ENCODE measurements at places on chromosomes 5 and 9.

GRCh38 chr5:159331093-159331973 lies 1.0 kb upstream of the IL12B start:
- peak; percentile 39 for DNase-seq

GRCh38 chr9:16530669-16531642 lies 339.5 kb downstream of the BNC2 start:
- no peak for DNase-seq

- DNase-seq: peak; percentile 41
These were observed 3.5 kb upstream of the WDR38 start for GRCh38 chr9:124849801-124850200.

DNA sequence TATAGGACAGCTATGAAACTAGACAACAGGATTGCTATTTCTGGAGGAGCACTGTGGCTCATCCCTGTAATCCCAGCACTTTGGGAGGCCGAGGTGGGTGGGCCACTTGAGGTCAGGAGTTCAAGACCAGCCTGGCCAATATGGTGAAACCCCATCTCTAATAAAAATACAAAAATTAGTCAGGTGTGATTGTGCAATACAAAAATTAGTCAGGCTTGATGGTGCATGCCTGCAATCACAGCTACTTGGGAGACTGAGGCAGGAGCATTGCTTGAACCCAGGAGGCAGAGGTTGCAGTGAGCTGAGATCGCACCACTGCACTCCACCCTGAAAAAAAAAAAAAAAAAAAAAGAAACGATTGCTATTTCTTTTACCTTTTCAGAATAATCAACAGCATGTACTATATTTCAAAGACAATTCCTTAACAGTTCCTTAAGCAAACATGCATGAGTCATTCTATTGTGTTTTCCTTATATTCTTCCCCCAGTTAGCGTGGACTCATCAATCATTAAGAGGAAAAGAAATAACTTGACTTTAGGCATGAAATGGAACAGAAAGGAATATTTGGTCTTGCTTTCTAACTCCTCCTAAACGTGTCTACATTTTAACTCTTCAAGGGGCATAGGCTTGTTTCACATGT lies 162.6 kb downstream of the TAF11L14 start:
- DNase-seq: no peak

GRCh38 chr5:129966071-129966470 lies 61.8 kb downstream of the CHSY3 start:
- DNase-seq: no peak

All from muscle of back (tissue), 13 donors.